ENCODE measurements at places on chromosomes 16 and 17.

DNA sequence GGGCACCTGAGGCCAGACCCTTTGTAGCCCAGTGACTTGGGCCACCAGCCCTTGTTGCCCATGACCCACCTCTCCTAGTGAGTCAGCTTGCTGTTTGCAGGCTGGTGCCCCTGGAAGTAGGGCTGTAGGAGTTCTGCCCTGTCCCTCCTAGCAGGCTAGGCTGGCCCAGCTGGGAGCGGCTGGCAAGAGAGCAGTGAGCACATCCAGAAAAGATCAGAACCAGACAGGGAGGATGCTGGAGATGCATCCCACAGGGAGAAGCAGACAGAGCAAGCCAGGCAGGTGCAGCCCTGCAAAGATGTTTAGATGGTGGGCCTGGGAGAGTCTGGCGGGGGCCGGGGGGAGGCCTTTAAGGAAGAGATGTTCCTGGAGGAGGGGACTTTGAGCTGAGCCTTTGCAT lies 2.4 kb downstream of the SLC5A10 start:
- no peak for DNase-seq

- DNase-seq: no peak
These were observed 158.3 kb upstream of the NOL11 start for GRCh38 chr17:67559381-67559966.

- no peak for DNase-seq
These were observed 18.2 kb downstream of the METTL9 start for GRCh38 chr16:21617607-21618006.

DNA sequence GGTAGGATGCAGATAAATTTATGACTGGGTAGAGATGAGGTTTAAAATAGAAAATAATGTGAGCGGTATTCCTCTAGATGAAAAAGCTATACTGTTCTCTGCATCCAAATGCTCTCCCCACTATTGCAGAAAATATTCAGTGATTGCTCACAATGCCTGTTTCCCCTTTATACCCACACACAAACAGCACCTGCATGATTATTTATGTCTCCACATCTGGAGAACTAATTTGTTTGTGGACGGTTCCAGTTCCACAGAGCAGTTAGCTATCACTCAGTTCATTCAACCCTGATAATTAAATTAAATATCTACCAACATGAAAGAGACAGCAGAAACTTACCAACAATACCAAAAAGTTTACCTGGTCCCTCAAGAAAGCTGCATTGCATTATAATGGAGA lies 800.0 kb downstream of the CDH11 start:
- no peak for DNase-seq

DNA sequence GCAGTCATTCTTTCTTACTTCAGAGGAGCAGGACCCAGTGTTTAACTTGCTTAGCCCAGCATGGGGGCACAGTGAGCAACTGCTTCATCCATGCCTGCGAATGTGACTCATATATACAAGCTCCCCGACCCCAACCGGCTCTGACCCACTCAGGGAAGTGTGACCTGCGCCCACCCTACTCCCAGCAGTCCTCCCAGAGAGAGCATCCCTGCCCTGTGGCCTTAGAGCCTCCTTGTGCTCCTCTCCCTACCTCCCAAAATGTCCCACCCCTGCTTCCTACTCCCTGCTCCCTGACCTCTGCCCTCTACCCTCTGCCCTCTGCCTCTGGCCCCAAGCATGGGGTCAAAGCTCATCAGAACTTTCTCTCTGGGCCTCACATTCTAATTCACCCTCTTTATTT lies 46.9 kb upstream of the DLX4 start:
- DNase-seq: no peak

DNA sequence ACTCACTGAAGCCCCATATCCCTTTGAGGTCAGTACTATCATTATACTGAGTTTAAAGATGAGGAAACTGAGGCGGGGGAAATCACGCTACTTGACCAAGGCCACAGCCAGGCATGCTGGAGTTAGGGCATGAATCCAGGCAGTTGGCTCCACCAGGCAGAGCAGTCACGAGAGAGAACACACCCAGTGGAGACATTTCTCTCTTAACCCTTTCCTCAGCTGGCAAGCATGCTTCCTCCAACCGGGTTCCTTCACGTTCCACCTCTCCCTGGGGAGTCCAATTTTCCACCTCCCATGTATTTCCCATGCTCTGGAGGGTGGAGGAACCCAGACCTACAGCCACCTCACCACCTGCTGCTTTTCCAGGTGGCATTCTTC lies 32.8 kb downstream of the VAC14 start:
- no peak for DNase-seq

DNA sequence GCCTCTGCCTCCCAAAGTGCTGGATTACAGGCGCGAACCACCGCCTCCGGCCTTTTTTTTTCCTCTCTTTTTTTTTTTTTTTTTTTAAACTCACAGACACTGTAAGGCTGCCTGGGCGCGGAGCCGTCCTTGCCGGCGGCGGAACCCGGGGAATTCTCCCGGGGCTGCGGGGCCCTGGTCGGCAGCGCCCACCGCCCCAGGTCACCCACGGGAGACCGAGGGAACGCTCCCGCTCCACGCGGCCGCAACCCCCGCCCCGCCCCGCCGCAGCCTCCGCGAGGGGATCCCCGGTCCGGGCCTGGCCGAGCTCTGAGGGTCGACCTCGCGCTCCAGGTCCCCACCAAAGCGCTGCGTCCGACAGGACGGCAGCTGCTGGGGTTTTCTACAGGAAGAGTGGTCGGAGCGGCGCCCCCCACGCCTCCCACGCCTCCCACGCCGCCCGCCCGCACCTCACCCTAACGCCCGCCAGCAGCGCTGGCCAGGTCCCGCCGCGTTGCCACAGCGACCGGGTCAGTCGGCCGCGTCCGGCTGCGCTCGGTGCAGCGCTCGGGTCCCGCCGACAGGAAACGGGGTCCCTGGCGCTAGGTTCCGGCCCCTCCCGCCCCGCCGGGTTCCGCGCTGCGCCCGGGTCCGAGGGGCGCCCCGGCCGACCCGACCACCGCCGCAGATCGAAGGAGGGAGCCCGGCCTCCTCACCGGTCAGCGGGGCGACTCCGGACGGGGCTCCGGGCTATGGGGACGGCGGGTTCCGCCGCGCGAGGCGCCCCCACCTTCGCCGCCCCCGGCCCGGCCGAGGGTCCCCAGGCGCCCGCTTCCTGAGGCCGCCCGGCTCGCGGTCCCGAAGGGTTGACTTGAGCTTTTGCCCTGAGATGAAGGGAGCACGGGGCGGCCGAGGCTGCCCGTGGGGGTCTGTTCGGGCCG lies at the start of gene CCDC57:
Gene CCDC57, minus strand, starts transcription at position 512 of the 920 bp plus-strand sequence. CDS start 10,898 bp downstream, outside the sequence.
- DNase-seq: no peak

GRCh38 chr17:72510351-72511016 lies 389.7 kb downstream of the SOX9 start:
- DNase-seq: no peak

- DNase-seq: no peak
These were observed 424.7 kb downstream of the CDH13 start for GRCh38 chr16:83051451-83051850.

- DNase-seq: no peak
These were observed 690.4 kb upstream of the RBFOX1 start for GRCh38 chr16:6642271-6642670.

GRCh38 chr17:29592850-29593551 lies at the start of gene ANKRD13B:
Gene ANKRD13B, plus strand, starts transcription at chr17:29593132. Its CDS starts 490 bp downstream, at chr17:29593622.
- DNase-seq: no peak

DNA sequence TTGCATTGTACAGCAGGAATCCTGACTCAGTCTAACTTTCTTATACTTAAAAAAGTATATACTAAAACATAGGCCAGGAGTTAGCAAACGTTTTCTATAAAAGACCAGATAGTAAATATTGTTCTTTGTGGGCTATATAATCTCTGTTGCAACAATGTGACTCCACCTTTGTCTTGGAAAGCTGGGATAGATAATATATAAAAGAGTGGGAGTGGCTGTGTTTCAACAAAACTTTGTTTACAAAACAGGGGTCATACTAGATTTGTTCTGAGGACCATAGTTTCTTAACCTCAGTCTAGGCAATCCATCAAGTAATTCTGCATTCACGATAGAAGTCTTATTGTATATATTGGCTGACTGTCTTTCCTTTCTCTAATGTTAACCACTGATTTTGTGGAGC lies 9.0 kb upstream of the TBC1D3B start:
- DNase-seq: no peak

- DNase-seq: peak; percentile 73
These were observed at the start of gene SLC12A4 for GRCh38 chr16:67968400-67969253. Gene SLC12A4, minus strand, starts transcription at chr16:67968637. Its CDS starts 84 bp downstream, at chr16:67968553.

GRCh38 chr16:85952197-85952596 lies 53.2 kb downstream of the IRF8 start:
- no peak for DNase-seq

GRCh38 chr17:82281076-82281475 lies 7.6 kb upstream of the CSNK1D start:
- no peak for DNase-seq

- DNase-seq: peak; percentile 31
These were observed 10.7 kb upstream of the ZNF19 start for GRCh38 chr16:71499775-71500364.

- no peak for DNase-seq
These were observed 1.1 kb upstream of the RASD1 start for GRCh38 chr17:17497065-17497844.

GRCh38 chr17:72370819-72371218 lies 250.0 kb downstream of the SOX9 start:
- no peak for DNase-seq

DNA sequence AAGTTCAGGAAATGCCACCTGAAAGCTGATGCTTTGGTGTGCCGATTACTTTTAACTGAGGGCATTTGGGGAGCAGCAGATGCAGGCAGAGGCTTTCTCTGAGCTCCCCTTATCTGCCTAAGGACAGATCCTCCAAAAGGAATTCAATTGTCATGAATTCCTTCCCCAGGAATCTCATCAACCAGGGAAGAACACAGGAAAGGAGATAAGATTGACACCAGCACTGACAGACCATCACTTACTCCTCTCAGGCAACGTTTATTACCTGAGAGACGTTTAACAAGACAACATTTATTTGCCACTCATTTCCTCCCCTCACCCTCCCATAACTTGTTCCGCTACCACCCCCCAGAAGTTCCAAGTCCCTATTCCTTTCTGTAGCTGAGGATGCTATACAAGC lies 17.6 kb upstream of the CDRT4 start:
- no peak for DNase-seq

DNA sequence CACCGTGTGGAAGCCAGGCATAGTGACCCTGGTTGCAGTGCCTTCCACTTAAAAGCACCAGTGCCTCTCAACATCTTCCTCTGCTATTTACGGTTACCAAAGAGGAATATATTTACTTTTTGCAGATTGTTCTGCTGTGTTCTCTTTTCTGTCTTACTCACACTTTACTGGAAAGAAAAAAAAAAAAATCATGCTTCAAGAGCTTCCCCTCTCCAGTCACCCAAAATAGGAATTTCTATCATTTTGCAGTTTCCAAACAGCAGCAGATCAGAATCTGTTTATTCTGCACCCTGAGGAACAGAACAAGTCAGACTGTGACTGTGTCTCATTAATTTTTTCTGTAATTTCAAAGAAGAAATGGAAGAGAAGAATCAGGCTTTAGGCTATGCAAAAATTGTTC lies 96.1 kb downstream of the KCNJ2 start:
- DNase-seq: no peak

DNA sequence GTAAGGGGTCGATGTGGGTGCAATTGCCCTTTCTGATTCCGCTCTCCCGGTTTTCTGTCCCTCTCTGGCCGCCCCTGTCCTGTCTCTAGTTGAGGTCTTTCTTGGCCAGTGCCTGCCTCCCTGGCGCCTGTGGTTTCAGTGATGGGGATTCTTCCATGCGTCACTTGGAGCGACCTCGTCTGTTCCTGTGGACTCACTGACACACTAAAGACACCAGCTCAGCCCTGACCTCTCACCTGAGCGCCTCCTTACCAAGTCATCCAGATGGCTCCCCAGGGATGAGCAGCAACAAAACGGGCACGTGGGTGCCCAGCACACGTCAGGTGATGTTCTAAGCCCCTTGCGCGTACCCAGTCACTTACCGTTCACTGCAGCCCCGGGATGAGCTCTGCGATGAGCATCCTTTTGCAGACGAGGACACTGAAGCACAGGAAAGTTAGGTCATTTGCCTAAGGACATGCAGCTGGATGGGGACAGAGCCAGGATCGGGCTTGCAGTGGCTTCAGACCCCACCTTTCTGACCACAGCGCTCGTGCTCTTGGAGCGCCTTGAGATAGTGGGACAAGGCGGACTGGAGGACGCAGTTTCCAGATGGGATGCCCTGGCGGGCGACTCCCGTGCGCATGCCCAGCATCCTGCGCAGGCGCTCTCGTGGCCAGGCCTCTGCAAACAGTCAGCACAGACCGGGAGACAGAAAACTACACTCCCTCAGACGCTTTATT lies 11.5 kb upstream of the LGALS3BP start:
- DNase-seq: no peak

DNA sequence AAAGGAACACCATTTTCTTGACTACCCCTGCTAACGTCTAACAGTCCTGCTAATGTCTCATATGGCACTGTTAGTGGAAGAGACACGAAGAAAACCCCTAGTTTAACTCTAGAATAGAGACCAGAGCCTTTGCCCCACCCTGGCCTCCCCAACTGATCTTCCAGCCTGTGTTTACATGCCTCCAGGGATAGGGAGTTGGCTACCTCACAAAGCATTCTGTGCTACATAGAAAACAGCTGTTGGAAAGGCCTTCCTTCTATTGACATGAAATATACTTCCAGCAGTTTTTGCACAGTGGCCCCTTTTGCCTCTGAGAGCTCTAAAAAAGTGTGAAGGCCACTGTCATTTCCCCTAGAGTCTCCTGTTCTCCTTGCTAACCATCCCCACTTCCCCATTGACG lies 73.1 kb downstream of the ASIC2 start:
- DNase-seq: no peak

GRCh38 chr16:87554754-87555427 lies 47.4 kb upstream of the JPH3 start:
- DNase-seq: no peak

DNA sequence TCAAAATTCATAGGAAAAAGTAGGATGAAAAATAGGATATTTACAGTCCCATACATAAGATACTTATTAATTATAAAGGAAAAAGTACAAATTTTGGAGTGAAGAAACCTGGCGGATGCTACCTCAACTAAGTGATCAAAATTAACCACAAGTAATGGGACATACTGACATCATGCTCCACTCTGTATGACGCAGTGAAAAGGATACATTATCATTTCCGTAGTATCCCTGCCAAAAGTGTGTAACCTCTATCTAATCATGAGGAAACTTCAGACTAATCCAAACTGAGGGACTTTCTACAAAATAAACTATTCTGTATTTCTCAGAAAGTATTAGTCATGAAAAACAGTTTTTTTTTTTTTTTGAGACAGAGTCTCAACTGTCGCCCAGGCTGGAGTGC lies 60.5 kb downstream of the TRIM37 start:
- no peak for DNase-seq
